ENCODE measurements at places on chromosomes 2 and 18.

- DNase-seq: no peak
Observed at GRCh38 chr2:98769114-98769476, 38.2 kb upstream of the MGAT4A start.

DNA sequence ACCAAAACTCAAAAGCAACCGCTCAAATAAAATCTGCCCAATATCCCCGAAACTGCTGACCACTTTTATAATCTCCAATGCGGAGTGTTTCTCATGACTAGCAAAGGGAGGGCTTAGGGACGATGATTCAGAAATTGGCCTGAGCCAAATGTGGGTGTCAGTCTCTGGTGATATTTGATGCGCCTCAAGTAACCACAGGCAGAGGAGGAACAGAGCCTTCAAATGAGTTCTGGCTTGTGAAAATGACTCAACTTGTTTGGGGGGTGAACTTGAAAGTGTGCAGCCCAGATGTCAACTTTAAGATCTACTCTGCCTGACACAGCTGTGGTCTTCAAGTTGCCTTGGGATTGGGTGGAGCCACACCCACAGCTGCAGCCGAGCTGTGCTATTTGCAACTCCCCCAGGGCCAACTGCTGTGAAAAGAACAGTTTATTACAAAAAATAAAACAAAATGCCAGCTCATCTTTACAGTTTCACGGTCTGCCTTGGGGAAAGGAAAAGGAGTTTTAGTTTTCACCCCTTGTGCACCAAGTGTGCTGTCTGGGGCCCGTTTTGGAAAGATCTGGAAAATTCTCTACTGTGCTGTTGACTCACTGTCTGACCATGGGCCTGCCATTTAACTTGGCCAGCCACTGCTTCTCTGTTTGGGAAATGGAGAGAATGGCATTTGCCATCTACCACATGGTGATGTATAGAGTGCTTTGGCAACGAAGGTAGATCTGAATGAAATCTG is 222.1 kb downstream of the MTX2 start:
- no peak for DNase-seq

GRCh38 chr2:54457323-54458023 is 1.3 kb downstream of the SPTBN1 start:
- peak; percentile 38 for DNase-seq

DNA sequence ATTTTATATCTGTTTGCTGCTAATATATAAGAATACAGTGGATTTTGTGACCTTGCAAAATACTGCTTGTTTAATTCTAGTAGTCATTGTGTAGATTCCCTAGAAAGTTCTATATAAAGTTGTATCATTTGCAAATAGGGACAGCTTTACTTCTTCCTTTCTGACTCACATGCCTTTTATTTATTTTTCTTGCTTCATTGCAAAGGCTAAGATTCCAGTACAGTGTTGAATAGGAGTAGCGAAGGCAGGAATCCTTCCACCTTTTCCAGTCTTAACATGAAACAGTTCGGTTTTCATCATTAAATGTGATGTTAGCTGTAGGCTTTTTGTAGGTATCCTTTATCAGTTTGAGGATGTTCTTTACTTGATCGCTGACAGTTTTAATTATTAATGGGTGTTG is 58.1 kb downstream of the DGKD start:
- DNase-seq: no peak

DNA sequence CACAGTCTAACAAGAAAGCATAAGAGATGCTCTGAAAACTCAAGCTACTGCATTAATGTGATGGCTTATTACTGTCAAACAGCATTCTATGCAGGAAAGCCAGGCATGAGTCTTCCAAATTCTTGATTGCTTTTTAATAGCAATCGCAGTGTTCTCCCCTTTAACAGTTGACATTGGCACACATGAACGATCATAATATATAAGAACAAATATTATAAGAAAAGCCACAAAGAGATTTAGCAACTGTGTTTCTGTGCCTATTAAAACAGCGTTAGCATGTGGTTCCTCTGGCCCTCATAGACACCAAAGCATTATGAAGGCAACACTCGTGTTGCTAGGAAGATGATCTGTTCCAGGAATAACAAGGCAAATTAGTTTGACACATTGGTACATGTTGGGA is 245.0 kb downstream of the ACKR3 start:
- no peak for DNase-seq

- DNase-seq: no peak
Observed at GRCh38 chr2:42937171-42937875, 144.9 kb upstream of the HAAO start.

DNA sequence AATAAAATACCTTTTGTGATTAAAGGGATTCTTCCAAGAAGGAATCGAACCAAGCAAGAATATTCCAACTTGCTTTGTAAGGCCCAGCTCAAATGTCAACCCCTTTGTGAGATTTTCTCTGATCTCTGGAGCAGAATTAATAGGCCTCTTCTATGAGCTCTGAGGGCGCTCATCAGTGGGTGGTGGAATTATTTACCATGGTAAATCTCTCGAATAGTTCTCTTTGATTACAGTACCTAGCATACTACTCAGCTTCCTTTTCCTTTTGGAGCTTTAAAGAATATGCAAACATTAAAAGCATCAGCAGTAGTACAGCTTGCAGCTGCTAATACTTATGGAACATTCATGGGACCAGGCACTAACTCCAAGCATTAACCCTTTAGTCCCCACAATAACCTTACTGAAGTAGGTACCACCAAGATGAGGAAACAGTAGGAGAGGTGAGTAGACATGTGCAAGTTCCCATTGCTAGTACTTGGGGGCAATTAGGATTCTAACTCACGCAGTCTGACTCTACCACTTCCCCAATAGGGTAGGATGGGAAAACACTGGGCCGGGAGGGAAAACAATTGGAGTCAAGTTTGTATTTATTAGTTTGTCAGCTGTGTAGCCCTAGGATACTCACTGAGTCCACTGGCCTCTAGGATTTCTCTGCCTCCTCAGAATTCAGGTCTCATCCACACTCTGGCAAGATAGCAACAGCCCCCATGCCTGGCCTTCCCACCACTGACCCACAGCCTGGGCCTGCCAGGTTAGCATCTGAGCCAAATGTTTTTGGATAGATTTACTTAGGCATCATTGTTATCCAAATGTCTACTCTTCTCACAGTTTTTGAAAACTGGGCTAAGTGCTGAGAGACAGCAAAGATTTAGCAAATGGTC is 21.7 kb downstream of the ADD2 start:
- DNase-seq: no peak

GRCh38 chr2:150097901-150098531 is 389.5 kb downstream of the RND3 start:
- DNase-seq: no peak
